ENCODE measurements at places on chromosomes 1 and 21.

DNA sequence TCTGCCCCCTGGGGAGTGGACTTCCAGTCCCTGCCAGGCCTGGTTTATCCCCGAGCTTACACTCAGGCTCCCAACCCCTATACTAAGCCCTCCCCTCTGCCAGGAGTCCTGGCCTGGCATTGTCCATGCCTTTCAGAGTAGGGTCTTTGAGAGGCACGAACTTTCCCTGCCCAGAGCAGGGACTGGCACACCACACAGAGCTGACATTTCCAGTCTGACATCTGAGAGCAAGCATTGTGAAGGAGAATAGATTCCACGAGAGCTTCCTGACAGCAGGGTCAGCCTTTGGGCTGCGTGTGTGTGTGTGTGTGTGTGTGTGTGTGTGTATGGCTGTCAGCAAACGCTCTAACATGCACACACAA lies 59.5 kb upstream of the LAPTM5 start:
- DNase-seq: no peak

- no peak for DNase-seq
These were observed 24.0 kb downstream of the TCEA3 start for GRCh38 chr1:23400324-23401114.

- DNase-seq: no peak
These were observed 17.9 kb downstream of the UBE4B start for GRCh38 chr1:10050611-10051010.

GRCh38 chr1:35887508-35887907 lies 4.5 kb downstream of the AGO1 start:
- DNase-seq: no peak

All from GM19239 (cell line).